ENCODE measurements at places on chromosomes 12 and 14.

- DNase-seq: no peak
These were observed 9.0 kb downstream of the FBRSL1 start for GRCh38 chr12:132498931-132499330.

GRCh38 chr14:22778084-22778483, 11.6 kb downstream of the OXA1L start:
- no peak for DNase-seq

GRCh38 chr14:92690171-92691011, 58.0 kb downstream of the LGMN start:
- DNase-seq: peak; percentile 21

DNA sequence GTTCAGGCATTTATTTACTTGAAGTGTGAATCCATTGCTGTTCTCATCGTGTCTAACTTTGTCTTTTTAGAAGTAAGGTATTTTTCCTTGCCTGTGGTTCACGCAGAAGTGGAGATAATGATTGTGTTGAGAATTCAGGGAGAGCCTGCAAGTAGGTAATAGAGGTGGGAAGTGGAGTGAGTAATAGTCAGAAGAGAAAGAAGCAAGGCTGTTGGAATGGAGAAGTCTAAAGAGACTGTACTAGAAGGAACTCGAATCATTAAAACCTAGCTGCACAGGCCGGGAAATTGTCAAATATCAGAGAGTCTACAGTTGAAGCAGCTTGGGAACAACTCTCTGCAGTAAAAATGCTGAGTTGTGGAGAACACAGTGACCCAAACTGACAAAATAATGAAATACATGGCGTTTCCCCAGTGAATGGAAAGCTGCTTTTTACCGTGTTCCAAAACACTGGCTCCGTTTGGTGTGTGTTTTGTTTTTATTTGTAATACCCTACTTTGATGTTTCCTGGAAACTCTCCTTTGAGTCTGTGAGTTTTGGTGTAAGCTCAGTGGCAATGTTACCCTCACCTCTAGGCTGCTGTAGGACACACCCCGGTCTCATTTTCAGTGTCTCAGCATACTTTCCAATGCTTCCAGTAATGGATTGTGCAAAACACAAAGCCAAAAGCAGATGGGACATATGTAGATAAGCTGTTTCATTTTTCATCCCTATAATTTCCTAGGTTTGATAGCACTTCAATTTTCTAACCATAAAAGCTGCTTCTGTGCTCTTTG, 146.6 kb downstream of the CRADD start:
- no peak for DNase-seq

GRCh38 chr14:97695456-97695981, 898.3 kb downstream of the VRK1 start:
- peak; percentile 32 for DNase-seq

DNA sequence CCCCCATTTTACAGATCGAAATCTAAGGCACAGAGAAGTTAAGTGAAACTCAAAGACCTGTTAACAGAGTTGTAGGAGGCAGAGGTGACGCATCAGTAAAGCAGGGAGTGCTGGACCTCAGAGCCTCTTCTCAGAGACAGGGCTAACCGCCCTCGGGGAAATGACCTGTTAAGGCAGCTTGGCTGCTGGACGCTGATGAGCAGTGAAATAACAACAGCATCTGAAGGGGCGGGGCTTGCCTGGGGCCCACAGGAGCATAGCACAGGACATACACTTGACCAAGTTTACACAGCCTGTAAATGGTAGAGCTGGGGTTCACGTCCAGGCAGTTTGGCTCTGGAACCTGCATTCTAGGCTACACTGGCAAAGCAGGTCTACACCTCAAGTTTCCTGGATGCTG, 39.3 kb downstream of the LRTM2 start:
- DNase-seq: no peak

GRCh38 chr14:90791486-90791885, 24.7 kb downstream of the TTC7B start:
- DNase-seq: no peak

Data from fibroblast of skin of left quadriceps (primary cell).